Dermis microvascular lymphatic vessel endothelial cell (primary cell): ENCODE measurements at places on chromosomes 16 and 17. TPM values are rescaled to one million over a fixed set of nuclear protein-coding genes. Genes with fewer than 3 reads are reported as not detected.

Gene EPX
- total RNA-seq = not detected in 2 replicates

Gene OR1F1
- total RNA-seq = not detected in 2 replicates

DNA sequence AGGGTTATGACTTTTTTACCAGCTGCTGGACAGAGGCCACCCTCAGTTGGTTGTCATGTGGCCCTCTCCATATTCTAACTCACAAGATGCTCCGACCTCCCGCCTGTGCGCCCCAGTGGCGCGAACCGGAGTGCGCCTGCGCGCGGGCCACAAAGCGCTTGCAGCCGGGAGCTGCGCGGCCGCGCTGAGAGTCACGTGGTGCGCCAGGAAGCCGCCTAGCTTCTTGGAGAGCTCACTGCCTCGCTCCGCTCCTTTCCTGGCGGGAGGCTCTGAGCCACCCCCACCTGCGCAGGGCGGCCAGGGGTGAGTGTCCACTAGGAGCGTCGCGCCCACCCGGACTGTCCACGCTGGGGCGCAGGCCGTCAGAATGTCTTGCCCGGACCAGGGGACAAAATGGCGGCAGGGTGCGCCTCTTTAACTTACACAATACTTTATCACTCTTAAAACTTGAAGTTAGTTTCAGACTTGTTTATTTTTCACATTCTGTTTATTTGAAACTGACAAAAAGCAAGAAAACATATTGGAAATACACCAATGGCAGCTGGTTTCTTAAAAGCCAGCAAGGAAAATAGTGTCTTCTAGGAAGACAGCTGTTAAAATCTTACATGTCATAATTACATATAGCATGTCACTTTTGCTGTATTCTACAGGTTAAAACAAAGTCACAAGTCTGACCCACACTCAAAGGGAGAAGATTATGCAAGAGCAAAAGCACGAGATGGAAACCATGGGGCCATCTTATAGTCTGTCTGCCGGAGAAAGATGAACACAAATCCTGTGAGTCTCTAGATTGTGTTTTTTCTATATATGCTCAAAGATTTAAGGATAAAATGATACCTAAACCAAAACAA, 357.9 kb downstream of the CNTNAP4 start:
- DNase-seq = no peak

DNA sequence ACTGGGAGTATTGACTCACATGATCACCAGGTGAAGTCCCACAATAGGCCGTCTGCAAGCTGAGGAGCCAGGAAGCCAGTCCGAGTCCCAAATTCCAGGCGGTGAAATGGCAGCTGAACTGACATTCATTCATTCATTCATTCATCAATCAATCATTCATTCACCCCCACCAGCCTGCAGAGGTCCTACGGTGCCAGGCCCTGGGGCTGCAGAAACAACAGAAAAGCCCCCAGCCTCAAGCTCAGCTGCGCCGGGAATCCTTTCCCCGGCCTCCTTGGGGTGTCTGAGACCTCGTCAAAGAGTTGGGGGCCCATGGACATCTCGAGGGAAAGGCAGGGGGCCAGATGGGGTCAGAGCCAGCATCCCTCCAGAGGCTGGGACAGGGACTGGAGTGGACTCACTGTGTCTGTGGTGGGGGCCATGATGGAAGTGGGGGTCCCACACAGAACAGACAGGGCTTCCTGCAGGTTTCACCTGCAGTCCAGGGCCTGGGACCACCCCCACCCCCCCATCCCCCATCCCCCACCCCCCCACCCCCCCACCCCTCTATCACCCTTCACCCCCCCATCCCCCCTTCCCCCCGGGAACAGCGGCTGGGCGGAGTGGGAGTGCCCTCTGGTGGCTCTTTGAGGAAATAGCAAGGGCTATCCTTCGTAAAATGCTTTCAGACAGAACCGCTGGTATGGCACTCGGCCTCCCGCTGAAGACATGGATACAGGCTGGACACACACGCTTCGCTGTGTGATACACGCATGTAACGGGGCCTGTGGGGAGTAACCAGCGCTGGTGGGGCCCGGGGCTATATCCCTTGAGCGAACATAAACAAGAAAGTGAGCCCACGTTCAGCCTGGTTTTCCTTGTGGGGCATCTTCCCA, 8.5 kb upstream of the ZC3H18 start:
- peak; percentile 44 for DNase-seq

Gene CCDC200
- not detected in 2 replicates for total RNA-seq
